ENCODE measurements at places on chromosomes 5 and 9.

DNA sequence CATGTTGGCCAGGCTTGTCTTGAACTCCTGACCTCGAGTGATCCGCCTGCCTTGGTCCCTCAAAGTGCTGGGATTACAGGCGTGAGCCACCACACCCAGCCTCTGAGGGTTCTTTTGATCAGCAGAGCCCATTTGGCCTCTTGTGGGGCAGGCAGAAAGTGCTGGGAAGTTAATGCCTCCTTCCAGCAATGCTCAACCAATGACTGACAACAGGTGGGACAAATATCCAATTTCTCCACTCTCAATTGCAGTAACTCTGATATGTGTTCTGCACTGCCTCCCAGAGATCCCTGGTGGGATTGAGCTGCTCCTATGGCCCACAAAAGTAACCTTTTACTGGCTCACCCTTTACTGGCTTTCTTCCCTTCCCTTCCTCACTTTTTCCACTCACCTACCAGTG, 79.9 kb upstream of the APC start:
- DNase-seq, result no peak

DNA sequence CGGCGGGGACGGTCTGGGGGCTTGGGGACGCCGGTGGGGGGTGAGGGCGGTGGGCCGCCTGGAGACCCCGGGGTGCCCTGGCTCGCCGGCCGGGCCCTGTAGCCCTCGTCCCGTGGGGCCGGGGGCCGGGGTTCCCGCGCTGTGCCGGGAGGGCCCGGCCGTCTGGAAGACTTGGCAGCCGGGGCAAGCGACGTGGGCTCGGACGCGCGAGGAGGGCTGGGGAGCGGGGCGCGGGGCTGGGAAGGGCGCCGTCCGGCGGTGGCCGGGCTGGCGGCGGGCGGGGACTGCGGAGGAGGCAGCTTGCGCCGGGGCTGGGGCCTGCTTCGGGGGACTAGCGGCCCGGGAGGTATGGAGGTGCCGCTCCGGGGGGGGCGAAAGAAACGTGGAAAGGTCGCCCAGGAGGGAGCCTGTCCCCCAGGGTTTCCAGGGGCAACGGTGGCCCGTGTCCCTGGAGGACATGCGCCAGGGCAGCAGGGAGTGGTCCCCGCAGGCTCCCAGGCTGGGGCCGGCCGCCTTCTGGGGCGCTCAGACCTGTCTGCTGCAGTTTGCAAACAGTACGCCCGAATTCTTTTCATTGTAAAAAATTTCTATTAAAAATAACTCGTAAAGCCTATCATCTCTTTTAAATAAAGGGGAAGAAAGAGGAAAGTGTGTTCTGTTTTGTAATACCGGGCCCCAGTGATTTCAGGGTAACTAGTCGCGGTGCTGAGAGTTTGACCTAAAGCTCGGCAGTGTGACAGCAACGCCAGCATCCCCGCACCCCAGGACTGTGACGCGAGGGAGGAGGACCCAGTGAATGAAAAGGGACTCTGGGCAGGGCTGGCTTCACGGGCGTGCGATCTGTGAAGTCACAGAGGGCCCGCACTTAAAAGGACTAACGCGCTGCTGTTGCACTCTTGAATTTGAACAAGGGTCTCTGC, 752 bp upstream of the ANKH start:
- peak; percentile 39 for DNase-seq

- peak; percentile 49 for DNase-seq
Observed at GRCh38 chr5:50667653-50668595, 1.5 kb downstream of the PARP8 start.

DNA sequence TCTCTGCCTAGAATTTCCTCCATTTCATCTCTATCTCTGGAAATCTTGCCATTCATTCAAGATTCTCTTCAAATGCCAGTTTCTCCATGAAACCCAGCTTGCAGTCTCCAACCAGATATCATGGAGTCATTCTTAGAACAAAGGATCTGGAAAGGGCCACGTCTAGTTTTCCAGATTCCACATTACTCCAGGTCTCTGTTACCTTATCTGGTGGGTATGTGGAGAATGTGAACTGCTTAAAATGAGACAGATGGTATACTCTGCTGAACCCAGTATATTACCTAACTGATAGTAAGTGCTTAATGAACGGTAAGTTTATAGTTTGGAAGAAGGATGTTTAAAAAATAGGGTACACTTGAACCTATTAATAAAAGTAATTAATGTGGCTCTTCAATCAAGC, 52.3 kb upstream of the ZSWIM6 start:
- DNase-seq, result no peak

GRCh38 chr5:56561-57290, 35.2 kb upstream of the PLEKHG4B start:
- DNase-seq, result no peak

- DNase-seq, result no peak
Observed at GRCh38 chr5:29218138-29218537, 1975.3 kb upstream of the CDH6 start.

GRCh38 chr5:176658007-176658599, 10.8 kb downstream of the TSPAN17 start:
- DNase-seq, result peak; percentile 20

GRCh38 chr5:50878470-50878869, 212.0 kb downstream of the PARP8 start:
- DNase-seq, result no peak

- no peak for DNase-seq
Observed at GRCh38 chr9:116284518-116284917, 130.9 kb downstream of the PAPPA start.

GRCh38 chr5:53399926-53400697, 80.3 kb upstream of the FST start:
- DNase-seq, result no peak

DNA sequence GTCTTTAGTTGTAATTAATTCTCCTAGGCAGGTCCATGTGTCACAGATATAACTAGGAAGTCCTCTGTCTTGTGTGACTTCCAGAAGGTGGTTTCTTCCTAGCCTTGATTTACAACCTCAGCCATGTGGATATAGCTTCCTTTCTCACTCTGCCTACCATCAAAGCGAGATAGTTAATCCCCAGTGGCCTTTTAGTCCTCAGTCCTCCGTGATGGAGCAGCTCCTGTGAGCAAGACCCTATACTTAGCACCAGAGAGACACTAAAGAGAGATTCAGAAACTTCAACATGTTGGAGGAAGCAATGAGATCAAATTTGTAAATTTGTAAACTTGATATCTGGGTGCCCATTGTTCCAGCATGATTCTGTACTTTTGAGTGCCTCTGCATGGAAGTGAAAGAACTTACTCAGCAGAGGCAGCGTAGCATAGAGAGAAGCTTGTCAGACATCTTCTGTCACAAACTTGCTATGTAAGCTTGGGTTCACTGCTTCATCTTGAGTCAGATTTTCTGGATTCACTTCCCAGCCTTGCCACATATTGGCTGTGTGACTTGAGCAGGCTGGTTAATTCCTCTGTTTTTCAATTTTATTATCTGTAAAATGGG, 170.2 kb upstream of the NR3C1 start:
- no peak for DNase-seq

GRCh38 chr5:136052692-136053335, 24.0 kb downstream of the TGFBI start:
- no peak for DNase-seq

- no peak for DNase-seq
Observed at GRCh38 chr5:95857185-95857945, 34.8 kb upstream of the GLRX start.

GRCh38 chr9:8832386-8832785, 1032.8 kb upstream of the DMAC1 start:
- DNase-seq, result no peak

DNA sequence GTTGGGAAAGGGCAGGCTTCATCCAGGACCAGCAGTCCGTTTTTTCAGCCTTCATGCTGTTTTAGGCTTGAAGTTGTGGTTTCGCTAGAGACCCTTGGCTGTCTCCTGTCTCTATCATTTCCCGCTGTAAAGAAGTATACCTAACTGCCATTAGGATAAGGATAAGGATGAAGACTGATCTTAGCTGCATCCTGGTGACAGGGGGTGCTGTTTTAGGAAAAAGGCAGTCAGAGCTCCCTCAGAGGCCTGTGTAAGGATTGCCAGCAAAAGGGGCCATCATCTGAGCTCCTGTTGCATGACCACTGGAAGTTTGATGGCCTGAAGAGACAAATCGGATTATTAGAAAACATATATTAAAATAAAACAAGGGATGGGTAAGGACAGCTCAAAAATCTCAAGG, 64.8 kb upstream of the FGF10 start:
- DNase-seq, result no peak

GRCh38 chr5:89826938-89827337, 582.6 kb downstream of the CETN3 start:
- DNase-seq, result no peak

- no peak for DNase-seq
Observed at GRCh38 chr5:80213466-80213865, 42.4 kb downstream of the SERINC5 start.

DNA sequence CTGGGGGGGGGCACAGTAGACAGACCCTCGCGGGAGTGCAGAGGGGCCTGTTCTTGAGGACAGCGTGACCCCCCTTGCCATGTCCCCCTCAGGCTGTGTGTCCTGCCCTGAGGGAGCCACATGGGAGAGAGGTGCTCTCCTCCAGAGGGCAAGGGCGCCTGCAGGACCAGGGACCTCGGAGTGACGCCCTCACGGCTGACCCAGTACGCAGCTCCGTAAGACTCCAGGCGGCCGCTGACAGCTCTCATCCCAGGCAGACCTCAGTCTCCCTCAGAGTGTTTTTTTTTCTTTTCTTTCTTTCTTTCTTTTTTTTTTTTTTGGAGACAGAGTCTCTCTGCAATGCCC, 27.3 kb downstream of the EXD3 start:
- DNase-seq, result no peak

GRCh38 chr5:133142782-133143181, 91.0 kb downstream of the HSPA4 start:
- DNase-seq, result no peak

DNA sequence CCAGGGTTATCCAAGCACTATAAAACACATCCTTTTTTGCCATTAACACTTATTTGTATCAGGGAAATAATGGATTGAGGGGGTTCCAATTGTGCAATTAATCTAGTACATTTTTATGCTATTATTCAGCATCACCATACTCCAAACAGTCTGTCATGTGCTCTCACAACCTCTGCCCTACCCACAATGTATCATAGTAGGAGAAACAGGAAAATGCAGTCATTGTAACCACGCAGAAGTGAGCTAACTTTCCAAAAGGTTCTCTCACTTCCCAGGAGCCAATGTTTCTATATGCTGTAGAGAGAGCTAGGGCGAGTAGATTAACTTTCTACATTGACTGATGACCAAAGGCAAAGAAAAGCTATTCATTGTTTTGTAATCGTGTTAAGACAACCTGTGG, 29.8 kb downstream of the DAB2 start:
- no peak for DNase-seq

GRCh38 chr9:5949103-5949699, 58.5 kb downstream of the MLANA start:
- no peak for DNase-seq

DNA sequence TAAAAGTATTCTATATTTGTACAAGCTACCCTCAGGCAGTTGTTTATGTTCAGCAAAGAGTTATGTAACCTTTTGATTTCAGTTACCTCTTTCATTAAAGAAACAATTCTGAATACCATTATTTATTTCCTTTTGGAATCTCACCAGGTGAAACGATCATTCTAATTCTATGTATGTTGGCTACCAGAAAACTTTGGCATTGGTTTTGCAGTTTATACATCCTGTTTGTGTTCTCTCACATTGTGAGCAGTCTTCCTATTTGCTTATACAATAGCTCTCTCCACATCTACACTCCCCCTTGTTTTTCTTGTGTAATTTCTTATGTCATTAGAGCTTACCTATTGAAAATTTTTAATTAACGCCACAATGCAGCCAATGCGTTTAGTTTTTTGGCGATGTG, 276.0 kb upstream of the MPDZ start:
- DNase-seq, result peak; percentile 68

- no peak for DNase-seq
Observed at GRCh38 chr9:14173713-14174112, 140.2 kb downstream of the NFIB start.

DNA sequence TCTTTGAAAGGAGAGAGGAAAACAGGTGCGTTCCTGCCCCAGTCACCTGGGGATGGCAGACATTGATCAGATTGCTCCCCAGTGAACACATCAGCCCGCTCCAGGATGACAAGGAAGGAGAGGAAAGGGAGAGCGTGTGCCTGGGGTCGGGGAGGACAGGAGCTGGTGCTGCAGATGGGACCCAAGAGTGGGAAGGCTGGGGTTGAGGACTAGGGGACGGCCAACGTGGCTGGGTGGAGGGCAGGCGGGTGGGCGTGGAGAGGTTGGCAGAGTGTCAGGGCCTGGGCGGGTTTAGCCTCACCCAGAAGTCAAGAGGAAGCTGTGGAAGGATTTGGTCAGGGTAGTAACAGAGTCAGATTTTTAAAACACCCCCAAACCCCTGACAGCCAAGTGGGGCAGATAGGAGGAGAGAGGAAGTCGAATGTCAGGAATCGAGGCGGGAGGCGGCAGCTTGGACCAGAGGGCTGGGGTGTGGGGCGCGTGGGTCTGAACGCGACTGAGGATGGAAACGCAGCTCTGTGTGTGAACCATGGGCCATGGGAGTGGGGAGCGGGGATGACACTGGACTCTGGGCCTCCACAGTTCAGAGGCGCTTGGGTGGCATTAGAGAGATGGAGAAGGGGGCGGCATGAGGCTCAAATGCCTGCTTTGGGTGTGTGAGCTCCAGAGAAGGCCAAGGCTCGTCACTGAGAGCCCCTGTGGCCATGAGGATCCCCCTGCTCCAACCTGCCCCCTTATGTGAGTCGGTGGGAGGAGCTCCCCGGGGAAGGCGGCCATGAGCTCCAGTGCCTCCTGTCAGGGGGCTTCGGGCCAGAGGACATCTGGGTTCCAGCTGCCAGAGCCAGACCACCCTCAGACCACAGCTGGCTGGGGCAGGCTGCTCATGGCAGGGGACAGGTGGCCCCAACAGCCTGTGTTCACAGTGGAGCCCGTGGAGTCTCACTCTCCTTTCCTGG, 24.6 kb downstream of the LAMC3 start:
- no peak for DNase-seq

DNA sequence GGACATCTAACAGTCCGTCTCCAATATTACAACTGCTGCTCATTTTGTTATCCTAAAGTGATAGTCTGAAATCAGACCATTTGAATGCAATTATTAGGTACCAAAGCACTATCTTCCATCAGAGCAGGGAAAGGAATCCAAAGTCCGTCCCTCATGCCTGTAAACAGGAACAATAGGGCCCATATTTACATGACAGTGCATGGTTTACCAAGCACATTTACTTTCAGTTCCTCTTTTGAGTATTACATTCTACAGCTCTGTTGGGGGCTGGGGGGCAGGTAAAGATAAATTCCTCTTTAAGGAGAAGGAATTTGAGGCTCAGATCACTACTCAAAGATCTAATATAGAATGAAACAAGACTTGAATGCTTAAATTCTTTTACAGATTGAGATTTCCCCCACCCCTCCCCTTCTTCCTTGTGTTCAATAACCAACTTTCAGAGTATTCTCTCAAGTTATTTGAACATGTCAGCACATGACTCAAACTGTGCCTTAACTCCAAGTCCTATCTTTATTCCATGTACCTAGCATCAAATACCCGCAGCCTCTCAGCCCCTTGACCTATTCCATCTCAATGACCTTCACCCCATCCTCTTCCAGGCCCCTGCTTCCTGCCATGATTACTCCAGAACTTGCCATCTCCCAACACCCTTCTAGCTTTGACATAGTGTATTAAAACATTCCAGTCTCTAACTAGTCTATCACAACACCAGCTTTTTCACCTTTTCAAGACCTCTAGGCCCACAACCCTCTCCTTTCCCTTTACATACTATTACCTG, 71.0 kb downstream of the BRINP1 start:
- DNase-seq, result no peak

- DNase-seq, result no peak
Observed at GRCh38 chr5:9630251-9630650, at the start of gene TAS2R1. Gene TAS2R1, minus strand, starts transcription at chr5:9630351. Its CDS starts 319 bp downstream, at chr5:9630032.

Measured in NCI-H1930 (cell line).